ENCODE measurements at places on chromosomes 4 and X.

GRCh38 chr4:157222771-157223160 is 2.2 kb downstream of the GRIA2 start:
- no peak for DNase-seq

GRCh38 chrX:146351620-146352019 is 458.0 kb upstream of the CXorf51B start:
- no peak for DNase-seq

GRCh38 chr4:99134586-99134985 is 9.5 kb downstream of the ADH4 start:
- DNase-seq, result no peak

DNA sequence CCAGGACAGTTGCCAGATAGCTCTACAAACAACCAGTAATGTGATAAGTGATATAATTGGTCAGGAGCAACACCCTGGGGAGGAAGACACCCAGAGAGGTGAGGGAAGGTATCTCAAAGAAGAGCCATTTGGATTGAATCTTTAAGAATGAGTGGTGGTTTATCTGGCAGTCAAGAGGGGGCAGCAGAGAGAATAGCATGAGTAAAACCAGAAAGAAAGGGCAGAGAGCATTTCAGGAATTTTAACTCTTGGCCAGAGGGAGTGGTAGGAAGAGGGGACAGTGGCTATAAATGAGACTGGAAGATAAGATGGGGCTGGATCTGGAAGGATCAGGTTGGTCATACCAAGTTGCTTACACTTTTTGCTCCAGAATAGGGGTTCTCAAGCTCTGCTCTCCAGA is 5.9 kb upstream of the SEPTIN6 start:
- DNase-seq, result no peak

GRCh38 chrX:3803305-3803704 is 89.9 kb upstream of the PRKX start:
- no peak for DNase-seq

DNA sequence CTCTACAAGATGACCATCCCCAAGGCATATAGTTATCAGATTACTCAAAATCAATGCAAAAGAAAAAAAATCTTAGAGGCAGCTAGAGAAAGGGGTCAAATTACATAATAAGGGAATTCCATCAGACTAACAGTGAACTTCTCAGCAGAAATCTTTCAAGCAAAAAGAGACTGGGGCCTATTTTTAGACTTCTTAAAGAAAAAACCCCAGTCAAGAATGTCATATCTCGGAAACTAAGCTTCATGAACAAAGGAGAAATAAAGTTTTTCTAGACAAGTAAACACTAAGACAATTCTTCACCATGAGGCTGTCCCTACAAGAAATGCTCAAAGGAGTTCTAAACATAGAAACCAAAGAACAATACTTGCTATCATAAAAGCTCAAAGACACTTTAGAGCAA is 51.7 kb downstream of the RAB28 start:
- DNase-seq, result no peak

- DNase-seq, result no peak
Observed at GRCh38 chrX:8034058-8034457, 106.8 kb upstream of the PNPLA4 start.

DNA sequence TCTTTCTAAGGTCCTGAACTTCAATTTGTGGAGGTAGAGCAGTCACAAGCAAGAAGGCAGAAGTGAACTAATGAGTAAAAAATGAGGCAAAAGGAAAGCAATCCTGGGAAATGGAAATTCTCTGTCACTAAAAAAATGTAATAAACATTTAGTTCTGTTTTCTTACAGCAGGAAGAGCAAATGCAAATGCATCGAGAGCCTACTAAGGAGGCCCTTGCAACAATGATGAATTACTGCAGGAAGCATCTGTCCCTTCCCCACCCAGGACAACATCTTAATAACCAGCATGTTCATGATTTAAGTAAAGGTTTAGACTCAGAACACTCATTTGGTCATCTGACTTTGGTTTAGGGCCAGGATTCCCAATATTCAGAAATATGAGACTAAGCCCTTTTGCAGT is 341.4 kb upstream of the NOCT start:
- DNase-seq, result no peak

GRCh38 chr4:188008377-188008776 is 12.8 kb downstream of the ZFP42 start:
- DNase-seq, result peak; percentile 6

DNA sequence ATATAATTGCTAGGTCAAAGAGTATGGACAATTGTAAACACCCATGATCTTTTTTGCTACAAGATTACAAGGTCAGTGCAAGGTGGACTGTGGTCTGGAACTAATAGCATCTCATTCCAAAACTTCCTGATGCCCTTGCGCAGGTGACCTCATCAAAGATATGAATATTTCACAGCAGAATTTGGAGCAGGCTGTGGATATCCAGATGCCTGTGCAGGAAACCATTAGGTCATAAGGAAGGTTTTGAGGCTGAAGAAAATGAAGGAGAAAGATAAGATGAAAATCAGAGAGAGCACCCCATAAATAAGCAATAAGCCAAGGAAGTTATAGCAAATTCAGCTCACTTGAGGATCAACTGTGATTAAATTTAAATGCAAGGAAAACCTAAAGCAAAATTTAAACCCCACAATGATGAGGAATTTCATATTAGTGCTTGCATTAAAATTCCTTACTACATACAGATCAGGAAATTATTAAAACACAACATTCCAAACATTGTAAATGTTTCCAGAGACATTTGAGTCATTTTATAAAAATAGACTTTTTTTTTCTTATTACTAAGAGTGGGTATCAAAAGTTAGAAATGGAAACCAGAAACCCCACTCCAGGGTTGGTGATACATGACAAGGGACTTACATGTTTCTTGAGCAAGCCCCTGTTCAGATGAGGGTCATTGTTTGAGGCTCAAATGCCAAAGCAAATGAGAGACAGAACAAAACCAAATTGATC is 100.7 kb upstream of the FAM9C start:
- no peak for DNase-seq

- DNase-seq, result no peak
Observed at GRCh38 chr4:148447681-148448080, 5.5 kb upstream of the NR3C2 start.

GRCh38 chr4:88819818-88820697 is 122.4 kb upstream of the NAP1L5 start:
- DNase-seq, result no peak

GRCh38 chr4:108244606-108245005 is 75.9 kb upstream of the LEF1 start:
- no peak for DNase-seq

DNA sequence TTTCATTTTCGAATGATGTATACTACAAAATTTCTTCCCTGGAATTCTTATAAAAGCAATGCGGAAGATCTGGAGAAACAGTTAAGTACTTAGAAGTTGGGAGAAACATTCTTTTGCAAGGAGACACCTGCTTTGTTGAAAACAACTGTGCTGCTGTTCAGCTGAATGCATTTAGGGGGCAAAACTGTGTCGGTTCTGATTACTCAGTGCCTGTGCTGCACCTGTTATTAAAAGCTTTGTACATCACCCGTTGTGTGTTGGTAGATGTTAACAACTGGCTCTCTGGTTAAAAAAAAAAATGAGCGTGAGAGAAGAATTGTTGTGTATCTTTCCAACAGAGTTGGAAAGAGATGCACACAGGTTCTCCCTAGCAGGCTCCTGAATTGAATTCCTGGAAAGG is 184.1 kb upstream of the HHIP start:
- no peak for DNase-seq

DNA sequence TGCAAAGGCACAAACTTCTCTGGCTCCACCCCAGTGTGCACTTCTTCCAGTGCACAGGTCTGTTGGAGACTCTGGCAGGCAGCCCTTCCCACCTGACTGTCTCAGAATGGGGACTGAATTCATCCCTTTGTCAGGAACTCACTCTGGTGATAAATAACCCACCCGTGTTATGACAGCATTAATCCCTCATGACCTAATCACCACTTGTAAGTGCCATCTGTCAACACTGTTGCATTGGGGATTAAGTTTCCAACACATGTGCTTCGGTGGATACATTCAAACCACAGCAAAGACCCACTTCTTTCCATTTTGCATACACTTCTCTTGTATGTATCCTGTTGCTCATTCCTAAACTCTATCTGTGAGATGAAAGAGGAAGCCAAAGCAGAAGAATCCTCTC is 1002.9 kb upstream of the IGFBP7 start:
- DNase-seq, result no peak

GRCh38 chr4:138164208-138164607 is 77.9 kb downstream of the SLC7A11 start:
- no peak for DNase-seq

GRCh38 chr4:171017593-171017992 is 795.6 kb upstream of the GALNTL6 start:
- DNase-seq, result no peak

DNA sequence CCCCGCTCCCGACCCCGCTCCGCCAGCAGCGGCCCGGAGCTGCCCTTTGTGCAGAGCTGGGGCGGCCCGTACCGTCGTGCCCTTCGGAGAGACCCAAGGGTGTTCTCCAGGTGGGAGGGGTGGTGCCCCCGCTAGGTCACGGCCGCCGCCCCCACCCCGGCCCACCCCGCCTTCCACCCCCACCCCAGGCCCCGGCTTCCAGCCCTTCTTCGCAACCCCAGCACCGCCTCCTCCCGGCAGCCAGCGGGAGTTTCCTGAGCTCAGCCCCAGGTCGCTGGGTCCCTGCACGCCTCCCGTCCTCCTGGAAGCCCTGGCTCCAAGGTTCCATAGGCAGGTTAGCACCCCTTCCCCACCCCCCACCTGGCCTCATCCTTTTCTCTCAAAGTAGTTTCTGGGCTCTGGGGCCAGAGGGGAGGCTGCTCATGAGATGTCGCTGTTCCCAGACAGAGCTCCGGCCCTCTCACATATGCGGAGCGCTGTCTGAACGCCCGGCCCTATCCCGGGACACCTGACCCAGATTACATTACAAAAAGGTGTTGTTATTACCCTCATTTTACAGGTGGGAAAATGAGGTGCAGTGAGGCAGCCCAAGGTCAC is 25.2 kb upstream of the FGFR3 start:
- no peak for DNase-seq

DNA sequence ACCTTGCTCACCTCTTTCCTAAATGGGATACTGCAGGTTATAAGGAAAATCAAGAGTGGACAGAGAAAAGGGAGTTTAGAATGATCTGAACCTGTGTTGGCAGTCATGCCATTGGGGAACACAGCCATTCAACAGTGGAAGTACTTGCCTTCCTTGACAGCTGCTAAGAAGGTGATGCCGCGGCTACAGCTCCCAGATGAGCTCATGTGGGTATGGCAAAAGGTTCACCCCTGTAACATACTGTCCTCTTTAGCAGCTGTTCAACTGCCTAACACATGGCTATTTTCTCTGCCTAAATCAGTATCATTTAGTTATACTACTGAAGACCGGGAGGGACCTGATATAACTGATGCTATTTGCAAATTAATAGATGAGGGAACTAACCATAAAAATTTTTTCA is 76.8 kb downstream of the DCHS2 start:
- DNase-seq, result no peak

- peak; percentile 51 for DNase-seq
Observed at GRCh38 chr4:54400802-54401201, 171.7 kb downstream of the PDGFRA start.

DNA sequence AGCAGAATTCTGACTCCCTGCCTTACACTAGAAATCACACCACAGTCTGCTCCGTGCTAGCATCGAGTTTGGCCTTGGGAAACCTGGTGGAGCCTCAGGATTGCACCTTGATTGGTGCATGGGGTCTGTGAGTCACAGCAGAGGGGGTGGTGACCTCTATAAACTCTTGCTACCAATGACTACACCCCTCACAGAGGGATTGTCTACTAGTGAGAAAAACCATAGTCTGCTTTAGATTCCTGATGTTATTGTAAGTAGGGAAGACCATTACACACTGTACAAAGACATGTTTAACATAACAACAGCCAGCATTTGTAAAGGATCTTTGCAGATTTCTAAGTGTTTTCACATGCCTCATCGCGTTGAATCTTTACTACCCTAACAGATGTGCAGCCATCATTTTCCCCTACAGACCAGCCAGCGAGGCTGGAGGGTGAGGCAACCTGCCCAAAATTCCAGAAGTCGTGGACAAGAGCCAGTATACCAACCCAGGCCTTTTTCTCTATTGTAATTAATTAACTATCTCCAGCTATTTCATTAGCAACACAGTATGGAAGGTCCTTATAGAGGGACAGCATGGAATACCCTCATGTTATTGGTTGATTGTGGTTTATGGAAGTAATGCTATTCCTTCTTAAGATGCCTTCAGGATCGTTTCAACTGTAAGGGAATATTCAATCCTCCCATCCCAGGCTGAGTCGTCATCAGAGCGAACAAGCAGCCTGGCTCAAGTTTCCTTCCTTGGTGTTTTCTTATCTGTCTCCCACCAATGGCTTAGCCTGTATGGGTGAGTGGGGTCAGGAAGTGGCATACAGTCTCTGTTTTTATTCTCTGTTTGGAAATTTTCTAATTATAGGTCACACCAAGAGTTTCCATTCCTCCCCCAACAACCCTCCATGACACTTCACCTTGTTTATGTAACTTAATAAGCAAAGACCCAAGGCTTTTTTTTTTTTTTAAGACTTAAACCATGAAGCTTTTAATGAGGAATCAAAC is 55.9 kb upstream of the KDR start:
- no peak for DNase-seq

DNA sequence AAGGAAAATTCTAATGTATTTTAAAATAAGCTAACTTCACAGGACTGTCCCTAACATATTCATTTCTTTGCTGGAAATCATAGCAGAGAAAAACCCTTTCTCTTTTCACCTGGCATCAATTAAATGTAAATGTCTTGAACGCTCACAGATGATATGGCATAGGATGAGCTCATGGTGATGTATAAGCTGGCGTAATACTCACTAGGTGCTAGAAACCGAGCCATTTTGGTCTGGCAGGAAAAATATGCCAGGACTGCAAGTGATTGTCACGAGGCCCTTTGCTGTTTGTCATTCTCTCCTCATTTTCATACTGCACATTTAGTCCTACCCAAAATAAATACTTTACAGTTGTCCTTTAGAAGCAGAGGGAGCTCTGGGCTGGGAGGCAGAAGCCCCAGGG is 222.7 kb upstream of the LNX1 start:
- no peak for DNase-seq

GRCh38 chrX:154020536-154021115 is 924 bp upstream of the IRAK1 start:
- no peak for DNase-seq

DNA sequence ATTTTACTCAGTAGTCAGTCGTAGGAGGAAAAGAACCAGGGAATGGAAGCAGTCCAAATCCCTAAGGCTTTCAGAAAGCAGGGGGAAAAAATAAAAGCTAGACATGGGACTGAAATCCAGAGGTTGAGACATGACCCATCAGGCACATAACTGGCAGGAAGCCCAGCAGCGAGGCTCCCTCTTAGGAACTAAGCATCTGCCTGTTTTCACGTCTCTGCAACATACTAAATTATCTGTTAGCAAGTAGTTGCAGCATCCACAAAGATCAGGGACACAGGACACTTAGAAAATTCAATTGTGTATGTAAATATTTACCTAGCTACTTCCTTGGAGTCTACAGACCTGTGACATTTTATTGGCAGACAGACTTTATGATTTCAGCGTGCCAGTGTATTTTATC is 118.0 kb upstream of the EDNRA start:
- DNase-seq, result no peak

All from GM04503 (cell line).